ENCODE measurements at places on chromosomes 4 and X.

DNA sequence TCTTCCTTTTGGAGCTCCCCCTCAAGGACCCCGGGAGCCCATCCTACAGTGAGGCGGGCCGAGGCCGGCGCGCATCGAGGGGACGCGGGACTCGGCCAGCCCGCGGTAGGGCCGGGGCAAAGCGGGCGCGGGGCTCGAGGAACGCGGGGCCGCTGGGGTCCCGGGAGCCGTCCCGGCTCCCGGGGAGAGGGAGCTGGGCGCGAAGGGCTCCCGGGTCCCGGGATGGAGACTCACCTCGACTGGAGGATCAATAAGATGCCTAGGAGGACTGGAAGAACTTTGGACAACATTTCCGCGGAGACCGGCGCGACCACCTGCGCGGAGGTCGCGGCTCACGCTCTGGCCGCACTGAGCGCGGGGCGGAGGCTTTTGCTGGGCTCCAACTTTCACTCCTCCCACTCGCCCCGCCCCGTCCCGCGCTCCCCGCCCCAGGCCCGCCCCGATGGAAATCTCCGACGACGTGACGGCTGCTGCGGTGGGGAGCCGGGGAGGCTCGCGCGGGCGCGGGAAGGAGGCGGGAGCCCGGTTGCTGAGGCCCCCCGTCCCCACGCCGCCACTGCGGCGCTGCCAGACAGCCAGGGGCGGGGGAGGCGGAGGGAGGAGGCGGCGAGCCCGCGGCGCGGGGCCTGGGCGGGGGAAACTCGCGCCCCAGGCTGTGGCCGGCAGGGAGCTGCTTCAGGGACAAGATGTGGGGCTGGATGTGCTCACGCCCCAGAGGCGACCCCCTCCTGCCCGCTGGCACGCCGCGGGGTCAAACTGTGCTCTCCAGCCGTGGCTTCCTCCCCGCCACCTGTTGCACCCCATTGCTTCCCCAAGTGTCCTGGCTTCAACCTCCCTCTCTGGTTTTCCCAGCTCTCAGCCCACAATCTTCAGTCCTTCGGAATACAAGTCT, at the start of gene GABRE:
Gene GABRE, minus strand, starts transcription at position 341 of the 892 bp plus-strand sequence. Its CDS starts 51 bp downstream, at position 290.
- DNase-seq, result no peak

DNA sequence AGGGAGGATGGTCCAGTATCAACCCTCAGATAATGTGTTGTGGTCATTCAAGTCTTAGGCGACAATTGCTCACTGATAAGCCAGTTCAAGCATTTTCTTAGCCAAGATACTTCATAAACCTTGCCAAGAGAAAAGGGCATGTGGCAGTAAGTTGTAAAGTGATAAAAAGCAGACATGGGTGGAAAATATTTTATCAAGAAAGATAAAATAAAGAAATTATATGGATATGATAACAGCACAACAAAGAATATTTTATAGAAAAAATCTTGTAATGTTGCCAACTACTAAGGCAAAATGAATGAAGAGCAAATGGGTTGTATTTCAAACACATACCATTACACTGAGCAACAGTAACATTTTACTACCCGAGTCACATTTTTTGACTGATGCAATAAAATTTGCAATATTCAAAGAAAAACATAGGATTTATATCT, 217.4 kb upstream of the PITX2 start:
- no peak for DNase-seq

DNA sequence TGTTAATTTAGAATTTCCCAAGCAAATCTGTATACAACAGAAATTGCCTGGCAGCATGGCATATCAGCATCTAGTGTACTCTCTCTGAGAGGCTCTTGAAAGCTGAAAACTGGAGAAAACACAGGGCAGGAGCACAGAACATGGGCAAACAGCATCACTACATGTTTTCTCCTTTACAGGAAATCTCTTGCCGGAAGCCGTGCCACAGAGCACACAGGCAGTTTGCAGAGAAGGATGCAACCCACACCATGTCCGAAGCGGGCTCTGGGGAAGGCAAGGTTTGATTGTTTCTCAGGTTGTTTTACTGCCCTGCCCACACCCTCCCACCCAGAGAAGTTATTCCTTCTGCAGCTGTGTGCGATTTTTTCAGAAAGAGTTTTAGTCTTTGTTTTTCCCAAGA, 41.1 kb upstream of the FAM9C start:
- no peak for DNase-seq

DNA sequence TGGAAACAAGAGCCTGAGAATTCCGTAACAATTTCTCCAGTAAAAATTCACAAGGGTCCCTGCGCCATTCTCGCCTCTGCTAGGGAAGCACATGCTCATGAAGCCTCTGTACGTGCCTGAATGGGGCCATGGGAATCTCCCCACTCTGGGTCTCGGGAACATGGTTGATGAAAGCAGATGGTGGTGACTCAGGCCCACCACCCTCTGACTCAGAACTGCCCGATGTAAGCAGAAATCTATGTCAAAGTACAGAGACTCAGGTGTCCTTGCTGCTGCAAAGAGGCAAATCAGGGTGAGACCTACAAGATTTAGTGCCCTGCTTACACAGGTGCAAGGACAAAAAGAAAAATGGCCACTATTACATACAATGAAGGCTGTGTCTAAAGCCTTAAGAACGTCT, 65.0 kb downstream of the SCD5 start:
- DNase-seq, result no peak

DNA sequence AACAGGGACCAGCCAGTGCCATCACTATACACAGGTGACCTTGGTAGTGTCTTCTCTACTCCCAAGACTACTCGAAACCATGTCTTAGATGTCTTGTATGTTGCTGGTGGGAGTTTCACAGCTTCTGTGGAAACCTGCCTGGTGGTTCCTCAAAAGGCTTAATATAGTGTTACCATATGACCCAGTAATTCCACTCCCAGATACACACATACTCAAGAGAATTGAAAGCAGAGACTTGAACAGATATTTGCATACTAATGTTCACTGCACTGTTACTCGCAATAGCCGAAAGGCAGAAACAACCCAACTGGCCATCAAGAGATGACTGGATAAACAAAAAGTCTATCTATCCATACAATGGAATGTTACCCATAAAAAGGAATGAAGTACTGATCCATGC, 3.1 kb downstream of the TFDP3 start:
- DNase-seq, result no peak

GRCh38 chr4:38935391-38936073, 67.9 kb downstream of the FAM114A1 start:
- no peak for DNase-seq

DNA sequence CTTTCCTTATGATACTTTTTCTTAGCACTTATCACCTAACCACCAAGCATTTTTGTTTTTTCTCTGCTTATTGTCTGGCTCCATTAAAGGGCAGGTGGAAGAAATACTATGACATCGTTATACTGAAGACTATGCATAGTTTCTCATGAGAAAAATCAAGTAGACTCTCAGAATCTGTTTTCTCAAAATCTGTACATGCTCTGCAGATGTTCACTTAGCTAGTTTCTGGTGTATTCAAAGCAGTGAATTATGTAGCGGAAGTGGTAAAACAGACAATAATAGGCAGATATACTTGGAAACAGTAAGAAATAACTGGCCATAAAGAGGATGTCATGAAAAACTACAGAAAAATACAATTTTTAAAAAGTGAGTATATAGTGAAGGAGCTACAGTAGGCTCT, 146.0 kb downstream of the STIM2 start:
- no peak for DNase-seq

GRCh38 chrX:9781941-9782340, 4.3 kb upstream of the SHROOM2 start:
- no peak for DNase-seq

GRCh38 chrX:119693040-119693995, at the start of gene SEPTIN6:
SEPTIN6 (minus strand) TSS chrX:119693168; CDS start chrX:119693105, 63 bp downstream.
- DNase-seq, result peak; percentile 71

- DNase-seq, result no peak
These were observed 27.9 kb upstream of the WDR1 start for GRCh38 chr4:10144479-10144878.

DNA sequence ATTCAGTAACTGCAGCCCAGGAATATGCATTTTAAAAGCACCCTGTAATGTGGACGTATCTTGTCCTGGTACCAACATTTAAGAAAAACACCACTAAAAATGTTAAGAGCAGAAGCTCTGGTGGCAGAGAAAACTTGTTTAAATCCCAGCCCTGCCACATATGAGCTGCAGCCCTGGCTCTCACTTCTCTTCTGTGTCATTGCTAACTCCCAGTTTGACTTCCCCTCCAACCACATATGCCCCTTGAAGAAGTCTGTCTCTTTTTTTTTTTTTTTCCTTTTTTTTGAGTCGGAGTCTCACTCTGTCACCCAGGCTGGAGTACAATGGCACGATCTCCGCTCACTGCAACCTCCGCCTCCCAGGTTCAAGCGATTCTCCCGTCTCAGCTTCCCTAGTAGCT, 14.8 kb downstream of the LHFPL1 start:
- no peak for DNase-seq

DNA sequence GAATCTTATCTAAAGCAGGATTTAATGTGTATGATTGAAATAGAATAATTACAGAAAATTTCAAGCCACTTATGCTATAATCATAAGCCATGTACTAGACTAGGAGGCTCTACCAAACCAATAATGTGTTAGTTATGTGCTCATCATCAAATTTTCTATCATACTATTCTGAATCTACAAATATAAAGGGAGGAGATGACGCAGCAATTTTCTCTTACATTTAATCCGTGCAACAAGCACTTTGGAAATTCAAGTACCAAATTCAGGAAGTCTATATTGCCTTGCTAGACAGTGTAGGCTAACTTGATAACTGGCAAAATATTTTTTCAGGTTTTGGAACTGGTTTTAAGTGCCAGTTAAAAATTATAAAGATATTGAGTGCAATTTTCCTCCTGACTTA, 283.5 kb downstream of the C4orf33 start:
- no peak for DNase-seq

DNA sequence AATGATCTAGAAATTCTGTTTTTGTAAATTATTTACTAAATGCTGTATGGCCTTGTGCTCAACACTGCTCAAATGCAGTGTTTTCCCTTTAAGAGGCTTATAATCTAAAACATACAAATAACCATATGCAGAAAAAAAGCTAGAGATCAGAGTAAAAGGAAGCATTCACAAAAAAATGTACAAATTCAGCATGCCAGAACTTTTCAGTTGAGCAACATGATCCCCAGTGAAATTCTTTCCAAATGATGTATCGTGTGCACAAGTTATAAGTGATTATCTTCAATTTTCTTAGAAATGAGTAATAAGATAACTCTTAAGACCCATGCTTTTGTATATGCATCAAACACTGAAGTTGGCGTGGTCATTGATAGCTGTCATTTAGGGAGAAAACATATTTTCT, 5.0 kb downstream of the GPC3 start:
- DNase-seq, result no peak

DNA sequence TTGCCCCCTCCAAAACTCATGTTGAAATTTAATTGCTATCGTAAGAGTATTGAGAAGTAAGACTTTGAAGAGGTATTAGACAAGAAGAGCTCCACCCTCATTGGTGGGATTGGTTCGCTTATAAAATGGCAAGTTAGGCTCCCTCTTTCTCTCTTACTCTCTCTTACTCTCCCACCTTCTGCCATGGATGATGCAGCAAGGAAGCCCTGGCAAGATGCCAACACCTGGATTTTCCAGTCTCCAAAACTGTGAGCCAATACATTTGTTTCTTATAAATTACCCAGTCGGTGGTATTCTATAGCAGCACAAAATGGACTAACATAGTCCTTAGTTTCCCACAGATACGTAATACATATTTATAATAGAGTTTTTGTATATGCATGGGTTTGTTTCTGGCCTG, 119.4 kb downstream of the DDIT4L start:
- no peak for DNase-seq

- DNase-seq, result no peak
These were observed 391 bp upstream of the PHKA1 start for GRCh38 chrX:72714478-72714916.

DNA sequence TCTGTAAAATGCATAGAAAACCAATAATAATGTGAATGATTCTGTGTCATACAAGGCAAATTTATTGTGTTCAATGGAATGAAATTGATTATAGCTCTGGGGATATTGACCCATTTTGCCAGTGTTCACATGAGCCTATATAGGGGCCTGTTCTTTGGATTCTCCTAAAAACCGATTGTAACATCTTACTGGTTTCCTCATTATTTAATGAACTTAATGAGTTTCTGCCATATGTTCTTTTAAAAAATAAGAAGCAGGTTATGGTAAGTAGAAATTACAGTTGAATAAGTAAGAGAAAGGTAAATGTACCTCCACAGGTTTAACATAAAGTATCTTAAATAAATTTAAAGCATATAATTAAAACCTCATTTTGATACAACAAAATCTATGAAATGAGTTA, 24.6 kb upstream of the ADGRL3 start:
- no peak for DNase-seq

DNA sequence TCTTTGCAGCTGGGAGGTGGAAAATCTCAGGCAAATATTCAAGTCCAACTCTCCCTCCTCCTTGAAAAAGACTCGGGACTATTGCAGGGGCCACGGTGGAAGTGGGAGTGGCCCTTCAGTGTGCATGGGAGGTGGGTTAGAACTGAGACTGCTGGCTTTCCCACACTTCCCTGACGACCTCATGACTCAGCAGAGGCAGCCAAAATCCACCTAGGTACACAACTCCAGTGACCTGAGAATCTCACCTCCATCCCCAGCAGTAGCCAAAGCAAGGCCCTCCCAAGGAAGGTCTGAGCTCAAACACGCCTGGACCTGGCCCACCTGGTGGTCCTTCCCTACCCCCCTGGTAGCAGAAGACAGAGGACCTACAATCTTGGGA, 6.2 kb upstream of the UGT2B17 start:
- DNase-seq, result no peak

DNA sequence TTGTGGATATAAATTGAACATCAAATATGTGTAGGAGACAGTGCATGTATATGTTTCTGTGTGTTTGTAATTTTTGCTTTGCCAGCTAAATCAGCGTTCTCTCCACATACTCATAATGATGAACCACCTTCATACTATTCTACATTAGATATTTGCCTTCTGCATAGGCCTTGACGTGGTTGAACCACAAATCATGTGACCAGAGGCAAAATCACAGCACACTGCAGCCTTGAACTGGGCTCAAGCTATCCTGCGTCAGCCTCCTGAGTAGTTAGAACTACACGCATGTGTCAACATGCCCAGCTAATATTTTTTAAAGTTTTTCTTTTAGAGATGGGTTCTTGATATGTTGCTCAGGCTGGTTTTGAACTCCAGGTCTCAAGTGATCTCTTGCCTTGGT, 9.5 kb downstream of the UBQLN2 start:
- no peak for DNase-seq

DNA sequence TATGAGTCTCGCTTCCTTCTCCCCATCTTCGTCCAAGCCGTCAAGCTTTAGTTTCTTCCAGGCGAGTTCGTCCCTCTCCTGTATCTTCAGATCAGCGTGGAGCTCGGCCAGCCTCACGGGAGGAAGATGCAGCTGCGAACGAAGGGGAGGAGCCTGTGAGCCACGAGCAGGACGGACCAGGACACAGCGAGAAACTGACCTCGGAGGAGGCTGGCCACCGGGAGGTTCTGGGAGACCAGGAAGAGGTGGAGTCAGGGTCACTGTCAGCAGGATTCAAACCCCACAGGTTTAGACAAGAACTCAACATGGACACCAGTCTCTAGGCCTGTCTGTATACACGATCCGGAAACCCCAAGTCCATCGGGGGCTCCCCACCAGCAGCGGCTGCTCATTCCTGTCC, 7.3 kb downstream of the LRPAP1 start:
- no peak for DNase-seq

All from activated CD4-positive, alpha-beta T cell treated with anti-CD3 and anti-CD28 coated beads for 1 hour (primary cell).